Activated CD4-positive, alpha-beta T cell treated with anti-CD3 and anti-CD28 coated beads, Interleukin-2, amount 10 ng/mL, durations not matched to agents 7 days and 5 days (primary cell): ENCODE measurements at places on chromosomes 2 and 18. TPM values are rescaled to one million over a fixed set of nuclear protein-coding genes. Genes with fewer than 3 reads are reported as not detected.

DNA sequence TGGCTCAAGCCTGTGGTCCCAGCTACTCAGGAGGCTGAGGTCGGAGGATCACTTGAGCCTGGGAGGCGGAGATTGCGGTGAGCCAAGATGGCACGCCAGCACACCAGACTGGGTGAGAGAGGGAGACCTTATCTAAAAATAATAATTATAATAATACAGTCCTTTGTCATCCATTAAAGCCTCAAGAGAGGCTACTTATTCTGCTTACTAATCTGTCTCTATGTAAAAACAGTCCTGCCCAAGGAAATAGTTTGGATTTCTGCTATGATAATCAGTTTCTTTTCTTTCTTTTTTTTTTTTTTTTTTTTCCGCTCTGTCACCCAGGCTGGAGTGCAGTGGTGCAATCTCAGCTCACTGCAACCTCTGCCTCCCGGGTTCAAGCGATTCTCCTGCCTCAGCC is 228.3 kb downstream of the C1D start:
- no peaks in the 10 kb centered on the region for H3K4me1 ChIP-seq
- no peak overlapping the region for H3K27ac ChIP-seq
- H3K4me3 ChIP-seq = no peak overlapping the region
- DNase-seq = no peak

- no peak overlapping the region for H3K4me3 ChIP-seq
- H3K36me3 ChIP-seq = peaks cover 20% of the 10 kb centered on the region
- peak overlapping the region; percentile 26 for H3K27ac ChIP-seq
- peaks cover 21% of the 10 kb centered on the region for H3K4me1 ChIP-seq
Observed at GRCh38 chr2:31980674-31981356, 30.0 kb downstream of the MEMO1 start.

DNA sequence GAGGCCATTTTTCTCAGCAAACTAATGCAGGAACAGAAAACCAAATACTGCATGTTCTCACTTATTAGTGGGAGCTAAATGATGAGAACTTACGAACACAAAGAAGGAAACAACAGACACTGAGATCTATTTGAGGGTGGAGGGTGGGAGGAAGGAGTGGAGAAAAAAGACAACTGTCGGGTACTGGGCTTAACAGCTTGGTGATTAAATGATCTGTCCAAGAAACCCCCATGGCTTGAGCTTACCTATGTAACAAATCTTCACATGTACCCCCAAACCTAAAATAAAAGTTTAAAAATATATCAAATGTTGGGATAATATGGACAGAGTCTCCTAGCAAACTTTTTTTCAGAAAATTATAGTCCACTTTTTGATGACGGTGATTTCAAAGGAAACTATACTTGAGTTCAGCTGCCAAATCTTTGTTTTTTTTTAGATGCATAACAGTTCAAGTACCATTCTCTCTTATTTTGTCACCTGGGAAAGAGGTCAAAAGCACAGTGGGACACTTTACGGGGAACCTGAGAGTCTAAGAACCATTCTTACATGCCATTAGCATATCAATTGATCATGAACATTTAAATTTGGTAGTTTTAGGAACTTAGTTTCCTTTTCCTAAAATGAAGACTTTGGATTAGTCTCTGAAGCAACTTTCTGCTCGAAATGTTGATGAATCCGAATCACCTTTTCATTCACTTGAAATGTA is 835.0 kb downstream of the NRXN1 start:
- no peaks in the 10 kb centered on the region for H3K4me1 ChIP-seq
- no peak overlapping the region for H3K27ac ChIP-seq
- H3K4me3 ChIP-seq = no peak overlapping the region

CABYR gene
- 1.3 TPM for total RNA-seq

DNA sequence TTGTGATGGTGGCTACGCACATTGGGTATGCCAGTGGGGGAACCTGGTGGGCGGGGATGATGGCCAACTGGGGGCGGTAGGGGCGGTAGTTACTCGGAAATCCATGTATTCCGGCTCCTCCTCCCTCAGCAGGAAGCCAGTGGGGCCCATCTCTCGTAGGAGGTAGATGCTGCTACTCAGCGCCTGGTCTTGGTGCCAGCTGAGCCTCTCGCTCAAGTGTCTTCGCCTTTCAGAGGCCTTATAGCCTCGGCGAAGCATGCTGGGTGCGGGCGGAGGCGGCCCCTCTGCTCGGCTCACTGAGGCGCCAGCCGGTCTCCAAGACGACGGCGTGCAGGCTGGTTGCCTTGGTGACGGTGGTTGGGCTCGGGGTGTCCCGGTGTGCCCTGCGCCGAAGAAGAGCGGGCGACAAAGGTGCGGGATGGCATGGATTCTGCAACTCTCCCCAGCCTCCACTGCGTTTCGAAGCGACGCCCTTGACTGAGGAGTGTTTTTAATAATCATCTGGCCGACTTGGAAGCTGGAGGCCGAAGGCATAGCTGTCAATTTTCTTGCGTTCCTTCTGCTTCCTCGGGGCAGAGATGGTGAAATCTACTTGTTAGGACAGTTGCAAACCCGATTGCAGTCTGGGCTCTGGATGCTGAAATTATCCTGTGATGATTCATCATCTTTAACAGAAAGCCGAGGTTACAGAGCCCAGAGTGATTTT is at the start of gene ZSWIM2:
ZSWIM2 (minus strand) TSS at position 298 of the 706 bp plus-strand sequence; CDS start at position 258, 40 bp downstream.
- peak; percentile 18 for DNase-seq
- H3K27ac ChIP-seq = no peak within 1 kb of the TSS
- peaks cover 11% of the 10 kb centered on the region for H3K4me1 ChIP-seq
- no peaks in the 10 kb centered on the region for H3K36me3 ChIP-seq
- H3K4me3 ChIP-seq = peak within 1 kb of the TSS; percentile 48

- H3K27ac ChIP-seq = no peak overlapping the region
- DNase-seq = no peak
- H3K36me3 ChIP-seq = no peaks in the 10 kb centered on the region
- no peaks in the 10 kb centered on the region for H3K4me1 ChIP-seq
Observed at GRCh38 chr18:47501946-47502345, 250.5 kb upstream of the SKOR2 start.

- H3K4me1 ChIP-seq = no peaks in the 10 kb centered on the region
- peak overlapping the region; percentile 42 for H3K27ac ChIP-seq
- no peak for DNase-seq
- H3K27me3 ChIP-seq = no peaks in the 10 kb centered on the region
- no peaks in the 10 kb centered on the region for H3K36me3 ChIP-seq
- H3K4me3 ChIP-seq = no peak overlapping the region
Observed at GRCh38 chr18:10269261-10269660, 185.2 kb upstream of the APCDD1 start.

DNA sequence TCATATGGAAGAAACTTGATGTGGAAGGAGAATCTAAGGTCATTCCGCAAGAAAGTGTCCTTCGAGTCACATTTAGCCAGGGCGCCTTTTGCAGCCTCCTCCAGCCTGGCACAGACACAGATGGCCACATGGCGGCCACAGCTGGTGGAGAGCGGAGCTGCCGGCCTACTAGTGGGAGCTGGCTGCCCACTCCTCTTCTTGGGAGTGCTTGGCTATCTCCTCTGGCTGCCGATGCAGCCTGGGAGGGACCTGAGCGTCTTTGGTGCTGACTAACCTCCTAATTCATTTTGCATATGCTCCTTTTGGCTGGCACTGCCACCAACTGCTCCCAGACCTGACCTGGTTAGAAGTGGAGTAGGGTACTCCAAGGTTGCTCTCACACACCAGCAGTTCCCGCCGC is 199.3 kb upstream of the MYT1L start:
- H3K27ac ChIP-seq = no peak overlapping the region
- H3K36me3 ChIP-seq = no peaks in the 10 kb centered on the region
- H3K4me3 ChIP-seq = no peak overlapping the region
- no peak for DNase-seq
- no peaks in the 10 kb centered on the region for H3K4me1 ChIP-seq

GRCh38 chr18:71238974-71239624 is 950.3 kb downstream of the SOCS6 start:
- no peak overlapping the region for H3K27ac ChIP-seq
- DNase-seq = no peak
- no peak overlapping the region for H3K4me3 ChIP-seq
- H3K4me1 ChIP-seq = no peaks in the 10 kb centered on the region
- H3K36me3 ChIP-seq = no peaks in the 10 kb centered on the region
